ENCODE measurements at places on chromosomes 16 and 17.

GRCh38 chr16:8619671-8620370, 1.7 kb upstream of the METTL22 start:
- DNase-seq: no peak

DNA sequence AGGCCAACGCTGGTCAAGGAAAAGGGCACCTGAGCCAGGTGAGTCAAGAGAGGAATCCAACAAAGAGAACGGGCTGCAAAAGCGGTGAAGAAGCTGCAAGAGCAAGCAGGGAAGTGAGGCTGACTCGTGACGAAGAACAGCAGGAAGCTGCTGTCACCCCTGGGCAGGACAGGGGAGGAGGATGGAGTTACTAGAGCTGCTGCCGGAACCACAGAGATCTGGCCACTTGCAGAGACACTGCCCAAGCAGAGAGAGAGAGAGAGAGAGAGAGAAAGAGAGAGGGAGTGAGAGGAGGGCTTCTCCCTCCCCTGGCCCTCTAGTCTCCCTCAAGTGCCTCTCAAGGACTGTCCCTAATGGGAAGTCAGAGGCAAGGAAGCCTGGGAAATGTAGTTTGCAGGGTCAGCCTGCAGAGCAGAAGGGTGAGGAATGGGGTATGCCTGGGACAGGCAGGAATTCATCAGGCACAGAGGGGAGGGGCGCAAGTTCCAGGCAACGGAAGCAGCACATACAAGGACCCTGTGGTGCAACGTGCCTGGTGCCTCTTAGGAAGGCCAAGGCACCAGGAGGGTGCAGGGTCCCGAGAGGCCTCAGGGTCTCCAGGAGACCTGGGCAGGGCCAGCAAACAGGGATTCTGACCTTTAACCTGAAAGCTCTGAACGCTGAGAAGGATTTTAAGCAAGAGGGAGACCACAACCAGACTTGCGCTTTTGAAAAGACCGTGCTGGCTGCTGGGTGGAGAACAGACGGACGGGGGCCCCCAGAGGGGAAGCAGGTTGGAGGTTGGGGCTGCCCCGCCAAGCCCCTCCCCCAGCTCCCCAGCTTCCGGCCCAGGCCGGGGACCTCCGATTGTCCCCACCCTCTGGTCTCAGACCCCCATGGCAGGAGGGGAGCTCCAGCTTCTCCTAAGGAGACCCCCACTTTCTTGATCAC, 45.8 kb upstream of the CIBAR2 start:
- DNase-seq: peak; percentile 22

DNA sequence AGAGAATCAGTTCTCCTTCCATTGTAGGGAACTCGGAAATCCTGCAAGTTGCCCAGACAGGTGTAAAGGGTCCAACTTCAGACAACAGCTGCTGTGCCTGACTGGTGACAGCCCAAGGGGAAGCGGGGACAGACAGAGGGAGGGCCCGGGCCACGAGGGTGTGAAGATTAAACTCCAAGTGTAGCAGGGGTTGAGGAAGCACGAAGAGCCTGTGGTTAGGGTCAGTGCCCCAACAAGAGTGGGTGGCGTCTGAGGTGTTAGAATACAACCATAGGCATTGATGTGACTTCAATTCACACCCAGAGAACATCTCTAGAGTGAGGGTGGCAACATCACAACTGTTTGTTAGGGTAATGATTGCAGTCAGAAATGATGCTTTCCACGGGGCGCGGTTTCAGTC, 39.1 kb downstream of the ASPA start:
- DNase-seq: no peak

DNA sequence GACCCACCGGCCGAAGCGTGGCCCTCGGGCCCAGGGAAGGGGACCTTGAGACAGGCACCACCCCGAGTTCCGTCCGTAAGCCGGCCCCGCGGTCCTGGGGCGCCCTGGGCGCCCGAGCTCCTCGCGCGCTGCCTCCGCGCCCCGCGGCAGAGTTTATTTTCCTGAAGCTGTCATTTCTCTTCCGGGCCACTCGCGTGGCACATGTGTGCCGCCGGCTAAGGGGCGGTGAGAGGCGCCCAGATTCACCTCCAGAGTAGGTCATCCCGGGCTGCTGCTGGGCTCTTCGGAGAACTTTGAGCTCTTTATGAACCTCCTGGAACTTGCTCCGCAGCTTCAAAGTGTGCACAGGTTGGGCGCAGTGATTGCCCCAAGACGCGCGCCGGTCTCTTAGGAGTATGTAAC, 489 bp downstream of the ZC3H18 start:
- DNase-seq: peak; percentile 24

- no peak for DNase-seq
Measured at GRCh38 chr17:1040216-1040600, 43.3 kb downstream of the TIMM22 start.

DNA sequence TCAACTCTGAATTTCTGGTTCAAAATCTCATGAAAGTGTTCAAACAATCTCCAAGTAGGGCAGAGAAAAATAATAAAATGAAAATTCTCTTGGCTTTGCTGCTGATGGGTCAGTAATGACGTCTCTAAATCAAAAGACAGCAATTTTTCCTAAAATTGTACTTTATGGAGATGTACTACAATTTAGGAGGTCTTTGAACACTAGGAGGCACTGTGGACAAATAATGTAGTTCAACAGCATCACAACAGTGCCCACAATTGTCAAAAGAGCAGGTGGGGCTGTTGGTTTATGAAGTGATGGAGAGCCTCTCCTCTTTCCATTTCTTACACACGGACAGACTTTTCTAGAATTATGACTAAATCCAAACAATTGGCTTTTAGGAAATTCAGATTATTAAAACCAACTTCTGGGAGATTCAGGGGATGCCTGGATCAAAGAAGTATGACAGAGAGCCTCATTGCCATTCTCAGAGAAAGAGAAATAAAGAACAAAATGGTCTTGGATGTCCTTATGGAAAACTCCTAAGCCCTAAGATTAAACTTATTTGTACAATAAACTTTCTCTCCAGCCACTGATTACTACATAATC, 23.8 kb downstream of the EZH1 start:
- no peak for DNase-seq

DNA sequence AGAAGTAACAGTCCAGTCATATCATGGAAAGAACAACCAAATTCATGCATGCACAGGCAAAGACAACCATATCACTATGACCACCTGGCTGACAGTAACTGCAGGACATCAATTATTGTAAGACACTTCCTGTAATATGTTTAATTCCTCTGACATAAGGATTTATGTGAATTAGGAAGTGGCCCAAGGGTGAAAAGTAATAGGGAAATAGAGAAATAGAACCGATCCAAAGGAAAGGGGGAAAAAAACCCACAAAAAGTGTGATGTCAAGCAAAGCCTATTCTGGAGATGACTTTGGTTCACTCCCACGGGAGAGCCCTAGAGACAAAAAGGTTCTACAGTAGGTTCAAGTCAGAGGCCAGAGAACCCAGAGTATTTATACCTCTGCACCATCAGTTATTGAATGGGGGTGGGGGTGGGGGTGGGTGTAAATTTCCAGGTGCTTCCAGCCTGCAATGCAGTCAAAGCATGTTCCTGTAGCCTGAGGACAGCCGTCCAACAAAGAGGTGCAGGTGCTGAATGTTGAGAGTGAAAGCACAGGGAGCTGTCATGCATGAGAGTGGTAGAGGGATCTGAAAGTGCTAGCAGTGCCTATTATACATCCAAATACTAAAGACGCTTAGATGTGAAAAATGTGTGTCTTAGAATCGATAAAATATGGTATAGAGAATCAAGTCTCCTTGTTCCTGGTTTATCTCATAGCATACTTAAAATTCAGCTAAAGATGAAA, 95.6 kb upstream of the HLF start:
- no peak for DNase-seq

GRCh38 chr17:82781894-82782274, 30.0 kb downstream of the TBCD start:
- DNase-seq: peak; percentile 82

DNA sequence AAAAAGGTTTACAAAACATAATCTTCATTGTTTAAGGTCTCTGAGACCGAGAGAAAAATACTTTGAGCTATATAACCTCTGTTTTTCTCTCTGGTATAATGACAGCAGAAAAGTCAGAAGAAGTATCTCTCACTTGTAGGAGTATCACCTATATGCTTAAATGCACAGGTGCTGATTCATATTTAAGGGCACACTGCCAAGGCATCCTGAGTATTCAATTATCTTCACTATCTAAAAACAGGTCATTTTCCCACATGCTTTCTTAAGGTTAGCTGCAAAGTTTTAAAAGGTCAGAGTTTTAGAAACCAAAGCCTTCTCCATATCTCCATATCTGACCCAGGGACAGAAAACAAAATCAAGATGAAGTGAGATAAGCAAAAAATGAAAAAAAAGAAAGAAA, 99.3 kb upstream of the C17orf78 start:
- no peak for DNase-seq

- DNase-seq: no peak
Measured at GRCh38 chr17:49445591-49445990, 30.9 kb upstream of the PHB1 start.

DNA sequence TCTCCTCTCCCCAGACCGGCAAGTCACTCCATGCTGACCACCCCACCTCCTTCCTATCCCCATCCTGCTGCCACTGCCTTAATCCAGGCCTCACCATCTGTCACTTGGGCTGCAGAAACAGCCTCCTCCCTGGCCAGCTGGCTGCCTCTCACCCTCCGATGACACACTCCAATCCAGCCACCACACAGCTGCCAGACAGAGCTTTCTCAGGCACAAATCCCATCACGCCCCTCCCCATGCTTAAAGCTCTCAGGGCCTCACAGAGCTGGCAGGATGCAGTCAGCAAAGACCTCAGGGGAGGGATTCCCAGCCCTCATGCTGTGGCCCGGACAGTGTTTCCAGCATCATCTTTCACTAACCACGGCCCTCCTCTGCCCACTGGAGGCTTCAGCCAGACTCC, 13.7 kb downstream of the CAMKK1 start:
- DNase-seq: no peak

- no peak for DNase-seq
Measured at GRCh38 chr17:64091571-64091970, 38.4 kb downstream of the ERN1 start.

- DNase-seq: no peak
Measured at GRCh38 chr17:44872131-44872768, 24.6 kb downstream of the HIGD1B start.

GRCh38 chr17:58335779-58336455, 7.3 kb upstream of the TSPOAP1 start:
- DNase-seq: peak; percentile 78

GRCh38 chr16:75402821-75403475, 30.4 kb downstream of the CFDP1 start:
- no peak for DNase-seq

GRCh38 chr17:15171167-15172047, 93.7 kb downstream of the PMP22 start:
- DNase-seq: no peak

DNA sequence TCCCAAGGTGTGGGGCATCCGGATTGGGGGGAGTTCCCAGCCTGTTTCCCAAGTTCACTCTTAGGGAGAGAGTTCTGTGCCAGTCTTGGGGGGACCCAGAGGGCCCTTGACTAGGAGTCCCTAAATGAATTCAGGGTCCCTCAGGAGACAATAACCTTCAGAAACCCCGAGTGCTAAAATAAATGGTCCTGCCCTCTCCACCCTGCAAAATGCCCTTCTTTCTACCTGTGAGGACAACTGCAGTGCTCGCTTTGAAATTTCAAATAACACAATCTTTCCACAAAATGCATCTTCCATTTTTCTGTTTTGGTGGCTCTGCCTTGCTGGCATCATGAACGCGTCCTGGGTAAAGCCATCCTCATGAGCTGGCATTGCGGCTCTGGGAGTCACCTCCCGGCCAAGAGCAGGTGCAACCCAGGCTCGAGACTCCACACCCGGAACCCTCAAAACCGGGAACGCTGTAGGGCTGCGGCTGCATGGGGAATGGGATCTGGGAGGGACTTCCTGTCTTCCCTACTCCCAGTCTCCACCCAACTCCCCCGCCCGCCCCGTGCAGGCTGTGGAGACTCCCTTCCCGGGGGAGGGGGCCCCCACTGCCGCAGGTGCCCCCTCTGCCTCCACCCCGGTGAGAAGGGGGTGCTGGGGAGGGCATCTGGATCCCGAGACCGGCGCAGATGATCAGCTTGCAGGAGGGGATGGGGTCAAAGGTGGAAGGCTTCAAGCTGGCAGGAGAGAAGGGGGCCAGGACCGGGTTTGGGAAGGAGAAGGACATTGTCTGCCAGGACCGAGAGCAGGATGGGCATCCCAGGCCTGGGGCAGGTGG, at the start of gene ZNF205:
TSS of gene ZNF205 (plus strand) at position 529 of the 823 bp plus-strand sequence. CDS start 845 bp downstream, outside the sequence.
- no peak for DNase-seq

DNA sequence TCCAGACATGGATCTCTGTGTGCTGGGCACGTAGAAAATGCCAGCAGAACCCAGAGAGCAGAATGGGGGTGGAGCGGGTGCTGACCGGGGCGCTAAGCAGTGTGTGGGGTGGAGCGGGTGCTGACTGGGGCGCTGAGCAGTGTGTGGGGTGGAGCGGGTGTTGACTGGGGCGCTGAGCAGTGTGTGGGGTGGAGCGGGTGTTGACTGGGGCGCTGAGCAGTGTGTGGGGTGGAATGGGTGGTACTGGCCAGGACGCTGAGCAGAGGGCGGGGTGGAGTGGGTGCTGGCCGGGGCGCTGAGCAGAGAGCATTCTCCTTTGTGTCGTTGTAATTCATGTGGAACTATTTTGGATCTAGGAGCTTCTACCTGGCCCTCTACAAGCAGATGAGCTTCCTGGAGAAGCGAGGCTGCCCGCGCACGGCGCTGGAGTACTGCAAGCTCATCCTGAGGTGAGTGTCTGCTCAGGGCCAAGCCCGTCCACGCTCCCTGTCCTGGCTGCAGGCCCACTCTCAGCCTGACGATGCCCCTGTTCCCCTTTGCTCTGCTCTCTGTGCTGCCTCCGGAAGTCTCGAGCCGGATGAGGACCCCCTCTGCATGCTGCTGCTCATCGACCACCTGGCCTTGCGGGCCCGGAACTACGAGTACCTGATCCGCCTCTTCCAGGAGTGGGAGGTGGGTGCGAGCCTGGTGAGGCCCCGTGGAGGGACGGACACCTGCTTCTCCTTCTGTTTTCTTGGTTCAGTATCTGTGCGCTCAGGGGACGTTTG, 20.3 kb upstream of the MC1R start:
- peak; percentile 14 for DNase-seq

GRCh38 chr16:89599451-89599858, 14.0 kb upstream of the DPEP1 start:
- DNase-seq: no peak

- no peak for DNase-seq
Measured at GRCh38 chr16:46822270-46822669, 8.7 kb downstream of the C16orf87 start.

DNA sequence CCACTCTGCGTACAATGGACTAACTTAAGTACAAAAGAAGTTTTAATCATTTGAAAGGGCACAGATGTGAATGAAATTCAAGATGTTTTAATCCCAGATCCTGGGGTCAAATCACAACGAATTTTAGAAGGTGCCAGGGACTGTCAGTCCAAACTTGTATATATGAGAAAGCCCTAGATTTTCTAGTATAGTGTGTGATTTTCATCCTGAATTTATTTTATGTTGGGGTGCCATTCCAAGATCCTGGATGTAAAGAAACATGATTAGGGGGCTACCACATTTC, 64.3 kb downstream of the TUBD1 start:
- no peak for DNase-seq

- DNase-seq: peak; percentile 20
Measured at GRCh38 chr17:70288540-70289290, 119.4 kb downstream of the KCNJ2 start.

Data from CD4-positive, alpha-beta T cell treated with Interferon gamma for 1 hour (primary cell).